ENCODE measurements at places on chromosomes 3 and 15. TPM values are rescaled to one million over a fixed set of nuclear protein-coding genes. Genes with fewer than 3 reads are reported as not detected.

DNA sequence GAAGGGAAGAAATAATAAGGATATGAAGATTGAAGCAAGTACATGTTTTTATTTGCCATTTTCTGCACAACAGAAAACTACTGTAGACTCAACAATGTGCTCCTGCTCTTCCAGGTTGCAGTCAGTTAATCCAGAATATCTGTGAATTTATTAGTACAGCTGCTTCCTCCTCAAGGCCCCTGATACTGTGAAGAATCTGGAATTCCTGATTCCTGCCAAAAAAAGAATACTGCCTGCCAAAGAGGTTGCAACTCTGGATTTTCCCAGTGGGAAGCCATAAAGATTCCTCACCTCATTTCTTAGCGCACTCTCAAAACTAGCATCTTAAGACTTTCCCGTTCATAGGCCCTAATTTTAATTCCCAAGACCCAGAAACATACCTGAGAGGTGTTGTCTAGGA is 33.6 kb upstream of the LRRC3B start:
- DNase-seq, result no peak
- no peaks in the 10 kb centered on the region for H3K4me1 ChIP-seq
- no peaks in the 10 kb centered on the region for H3K27me3 ChIP-seq
- H3K36me3 ChIP-seq, result no peaks in the 10 kb centered on the region
- no peak overlapping the region for H3K4me3 ChIP-seq
- H3K27ac ChIP-seq, result no peak overlapping the region

- DNase-seq, result no peak
- H3K27ac ChIP-seq, result no peak overlapping the region
- no peaks in the 10 kb centered on the region for H3K4me1 ChIP-seq
- H3K36me3 ChIP-seq, result no peaks in the 10 kb centered on the region
These were observed 112.6 kb downstream of the SQOR start for GRCh38 chr15:45747426-45747825.

- H3K27ac ChIP-seq, result no peak overlapping the region
- peaks cover 23% of the 10 kb centered on the region for H3K4me1 ChIP-seq
- no peaks in the 10 kb centered on the region for H3K27me3 ChIP-seq
- no peak overlapping the region for H3K4me3 ChIP-seq
- no peaks in the 10 kb centered on the region for H3K36me3 ChIP-seq
These were observed 14.6 kb downstream of the HDAC11 start for GRCh38 chr3:13494463-13495350.

DNA sequence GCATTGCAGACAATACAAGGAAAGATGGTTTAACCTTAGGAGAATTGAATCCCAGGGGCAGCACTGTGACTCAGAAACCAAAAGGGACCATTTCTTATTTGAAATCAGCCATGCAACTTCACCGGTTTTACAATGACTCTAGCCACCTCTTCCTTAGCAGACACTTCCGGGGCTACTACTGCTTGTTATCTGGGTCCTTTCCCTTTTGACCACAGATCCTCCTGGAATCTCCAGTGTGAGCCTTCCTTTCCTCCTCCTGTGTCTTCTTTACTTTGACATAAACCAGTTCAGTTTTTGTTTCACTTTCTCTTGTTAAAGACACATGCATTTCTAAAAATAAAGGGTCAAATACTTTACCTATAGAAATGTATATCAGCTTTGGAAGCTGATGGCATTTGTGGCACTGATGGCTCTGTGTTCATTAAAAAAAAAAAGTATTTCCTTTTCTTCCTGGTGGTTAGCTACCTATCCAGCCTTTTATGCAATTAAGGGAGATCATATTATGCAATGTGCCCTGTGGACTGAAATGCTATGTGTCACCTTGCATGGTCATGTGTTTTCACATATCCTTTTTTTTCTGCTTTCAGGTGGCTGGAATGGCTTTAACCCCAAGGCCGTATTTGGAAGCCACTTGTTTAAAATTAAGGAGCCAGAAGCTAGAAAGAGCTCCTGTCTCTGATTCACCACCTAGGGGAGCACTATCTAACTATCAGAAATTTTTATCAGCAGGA is 296.2 kb downstream of the CHL1 start:
- no peaks in the 10 kb centered on the region for H3K4me1 ChIP-seq
- H3K4me3 ChIP-seq, result no peak overlapping the region
- H3K36me3 ChIP-seq, result no peaks in the 10 kb centered on the region
- no peak overlapping the region for H3K27ac ChIP-seq

GPR149 gene
- total RNA-seq, result not detected
